Spleen (tissue), 13 donors: ENCODE measurements at places on chromosomes 6 and 20.

DNA sequence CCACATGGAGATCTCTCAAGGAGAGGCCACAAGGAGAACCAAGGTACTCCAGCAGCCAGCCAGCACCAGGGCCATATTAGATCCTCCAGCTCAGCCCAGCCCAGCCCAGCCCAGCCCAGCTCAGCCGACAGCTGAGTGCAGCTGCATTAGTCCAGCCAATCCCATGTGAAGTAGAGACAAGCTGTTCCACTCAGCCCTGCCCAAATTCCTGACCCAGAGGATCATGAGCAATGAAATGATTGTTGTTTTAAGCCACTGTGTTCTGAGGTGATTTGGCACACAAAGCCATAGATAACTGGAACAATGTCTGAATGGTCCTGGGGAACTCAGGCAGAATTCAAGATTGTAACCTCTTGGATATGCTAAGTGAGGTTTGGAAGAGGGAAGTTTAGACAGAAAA is 59.5 kb upstream of the BMP2 start:
- H3K27me3 ChIP-seq = no peaks in the 10 kb centered on the region
- no peaks in the 10 kb centered on the region for H3K4me1 ChIP-seq
- no peak overlapping the region for H3K27ac ChIP-seq
- H3K4me3 ChIP-seq = no peak overlapping the region
- DNase-seq = no peak
- H3K36me3 ChIP-seq = no peaks in the 10 kb centered on the region

DNA sequence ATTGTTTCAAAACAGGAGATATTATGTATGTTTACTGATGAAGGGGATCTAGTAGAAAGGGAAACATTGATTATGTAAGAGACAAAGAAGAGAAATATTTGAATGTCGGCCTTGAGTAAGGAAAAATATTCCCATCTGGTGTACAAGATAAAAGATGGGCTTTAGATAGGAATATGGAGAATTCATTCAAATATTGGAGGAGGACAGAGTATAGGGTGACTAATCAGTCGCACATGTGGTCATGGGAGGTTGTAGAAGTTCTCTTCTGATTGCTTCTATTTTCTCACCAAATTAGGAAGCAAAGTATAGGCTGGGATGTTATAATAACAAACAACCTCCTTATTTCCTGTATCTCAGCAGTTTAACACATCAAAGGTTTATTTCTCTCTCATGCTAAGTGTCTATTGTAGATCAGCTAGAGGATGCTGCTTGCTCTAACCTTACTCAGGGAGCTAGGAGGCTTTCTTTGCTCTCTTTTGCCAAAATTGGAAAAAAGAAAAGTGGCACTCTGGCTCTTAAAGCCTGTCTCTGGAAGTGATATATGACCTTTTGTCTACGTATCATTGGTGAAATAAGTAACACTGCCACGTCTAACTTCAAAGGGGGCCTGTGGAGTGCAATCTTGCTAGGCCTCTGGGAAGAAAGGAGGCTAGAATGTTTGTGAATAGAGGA is 1.2 kb upstream of the HDDC2 start:
- H3K27ac ChIP-seq = peak overlapping the region; percentile 88
- H3K36me3 ChIP-seq = no peaks in the 10 kb centered on the region
- peaks cover 37% of the 10 kb centered on the region for H3K4me1 ChIP-seq
- no peak overlapping the region for H3K4me3 ChIP-seq

GRCh38 chr6:89298680-89299465 is 16.2 kb downstream of the GABRR2 start:
- no peak overlapping the region for H3K4me3 ChIP-seq
- H3K4me1 ChIP-seq = peaks cover 7% of the 10 kb centered on the region
- DNase-seq = no peak
- no peaks in the 10 kb centered on the region for H3K27me3 ChIP-seq

DNA sequence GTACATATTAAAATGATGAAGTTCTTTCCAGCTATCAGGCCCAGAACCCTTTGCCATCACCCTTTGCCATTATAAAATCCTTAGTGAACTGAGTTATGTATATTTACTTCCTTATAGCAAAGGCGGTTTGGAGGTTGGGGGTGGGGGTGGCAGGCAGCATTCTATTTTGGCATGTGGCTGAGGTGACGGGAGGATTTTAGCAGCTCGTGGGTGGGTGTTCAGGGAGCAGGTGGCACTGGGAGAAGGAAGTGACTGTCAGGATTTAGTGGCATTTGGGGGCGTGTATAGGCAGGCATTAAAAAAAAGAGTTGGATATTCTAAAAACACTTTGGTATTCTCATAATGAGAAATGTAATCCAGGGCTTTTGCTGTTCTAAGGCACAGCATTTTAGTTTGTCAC is 150.7 kb downstream of the RIMS1 start:
- no peaks in the 10 kb centered on the region for H3K36me3 ChIP-seq
- H3K27me3 ChIP-seq = no peaks in the 10 kb centered on the region
- no peaks in the 10 kb centered on the region for H3K4me1 ChIP-seq
- DNase-seq = no peak
- H3K27ac ChIP-seq = no peak overlapping the region

- no peaks in the 10 kb centered on the region for H3K36me3 ChIP-seq
- no peak overlapping the region for H3K4me3 ChIP-seq
- H3K27ac ChIP-seq = peak overlapping the region; percentile 27
- peaks cover 71% of the 10 kb centered on the region for H3K4me1 ChIP-seq
- DNase-seq = no peak
Observed at GRCh38 chr20:36465109-36466080, 75.9 kb upstream of the MYL9 start.

- DNase-seq = no peak
- H3K36me3 ChIP-seq = no peaks in the 10 kb centered on the region
- peak overlapping the region; percentile 14 for H3K27ac ChIP-seq
- H3K4me3 ChIP-seq = no peak overlapping the region
Observed at GRCh38 chr6:157535340-157536222, 154.6 kb downstream of the ZDHHC14 start.

DNA sequence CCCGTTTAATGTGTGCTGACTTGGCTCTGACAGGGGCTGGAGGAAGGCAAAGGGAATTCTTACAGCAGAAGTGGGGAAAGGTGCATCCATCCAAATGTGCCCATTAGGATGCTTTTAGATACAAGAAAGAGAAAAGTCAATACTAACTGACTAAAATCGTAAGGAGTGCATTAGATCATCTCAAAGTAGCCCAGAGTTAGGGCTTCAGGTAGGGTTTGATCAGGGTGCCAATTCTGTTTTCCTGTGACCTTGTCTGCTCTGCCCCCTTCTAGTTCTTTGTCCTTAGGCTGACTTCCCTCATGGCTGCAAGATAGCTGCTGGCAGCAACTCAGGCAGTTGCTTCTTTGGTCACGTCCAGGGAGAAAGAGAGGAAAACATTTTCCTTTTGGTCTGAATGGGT is 240.8 kb downstream of the CDC5L start:
- H3K4me1 ChIP-seq = peaks cover 11% of the 10 kb centered on the region
- no peak overlapping the region for H3K4me3 ChIP-seq
- H3K27me3 ChIP-seq = peaks cover 17% of the 10 kb centered on the region

DNA sequence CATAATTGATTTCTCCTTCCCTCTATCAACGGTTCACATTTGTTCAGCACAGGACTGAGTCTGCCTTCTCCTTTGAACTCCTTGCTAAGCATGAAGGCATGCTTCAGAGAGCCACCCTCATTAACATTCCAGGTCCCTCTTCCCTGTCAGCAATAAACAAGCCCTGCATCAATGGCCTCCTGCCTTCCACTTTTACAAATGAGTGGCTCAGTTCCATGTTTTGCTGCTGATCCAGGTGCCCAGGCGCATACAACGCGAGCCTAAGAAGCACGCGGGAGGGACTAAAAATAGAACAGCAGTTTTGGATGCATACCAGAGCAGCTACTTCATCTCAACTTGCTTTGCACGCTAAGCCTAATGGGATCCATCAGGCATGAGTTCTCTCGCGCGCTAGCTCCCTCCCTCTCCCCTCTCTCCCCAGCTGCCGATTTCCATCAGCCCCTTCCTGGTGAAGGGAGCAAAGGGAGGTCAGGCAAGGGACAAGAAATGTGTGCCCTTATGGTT is 53.4 kb downstream of the TRAF3IP2 start:
- DNase-seq = no peak
- no peak overlapping the region for H3K27ac ChIP-seq
- no peaks in the 10 kb centered on the region for H3K27me3 ChIP-seq
- H3K36me3 ChIP-seq = no peaks in the 10 kb centered on the region
- H3K4me1 ChIP-seq = no peaks in the 10 kb centered on the region

DNA sequence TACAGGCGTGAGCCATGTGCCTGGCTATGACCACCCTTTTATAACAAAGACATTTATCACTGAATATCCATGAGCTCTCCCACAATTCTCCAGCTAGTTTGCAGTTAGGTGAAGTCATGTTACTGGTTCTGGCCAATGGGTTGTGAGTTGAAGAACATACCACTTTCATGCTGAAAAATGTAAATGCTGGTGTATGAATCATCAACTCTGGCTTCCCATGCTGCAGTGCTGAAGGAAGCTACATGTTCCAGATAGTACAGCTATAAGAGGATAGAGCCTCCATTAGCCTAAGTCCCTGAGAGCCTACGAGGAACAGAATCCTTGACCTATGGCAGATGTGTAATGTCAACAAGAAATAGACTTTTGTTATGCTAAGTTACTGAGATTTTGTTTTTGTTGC is 180.4 kb downstream of the BTBD9 start:
- no peaks in the 10 kb centered on the region for H3K36me3 ChIP-seq
- H3K27me3 ChIP-seq = no peaks in the 10 kb centered on the region
- H3K4me3 ChIP-seq = no peak overlapping the region
- no peaks in the 10 kb centered on the region for H3K4me1 ChIP-seq
- no peak overlapping the region for H3K27ac ChIP-seq
- DNase-seq = no peak

DNA sequence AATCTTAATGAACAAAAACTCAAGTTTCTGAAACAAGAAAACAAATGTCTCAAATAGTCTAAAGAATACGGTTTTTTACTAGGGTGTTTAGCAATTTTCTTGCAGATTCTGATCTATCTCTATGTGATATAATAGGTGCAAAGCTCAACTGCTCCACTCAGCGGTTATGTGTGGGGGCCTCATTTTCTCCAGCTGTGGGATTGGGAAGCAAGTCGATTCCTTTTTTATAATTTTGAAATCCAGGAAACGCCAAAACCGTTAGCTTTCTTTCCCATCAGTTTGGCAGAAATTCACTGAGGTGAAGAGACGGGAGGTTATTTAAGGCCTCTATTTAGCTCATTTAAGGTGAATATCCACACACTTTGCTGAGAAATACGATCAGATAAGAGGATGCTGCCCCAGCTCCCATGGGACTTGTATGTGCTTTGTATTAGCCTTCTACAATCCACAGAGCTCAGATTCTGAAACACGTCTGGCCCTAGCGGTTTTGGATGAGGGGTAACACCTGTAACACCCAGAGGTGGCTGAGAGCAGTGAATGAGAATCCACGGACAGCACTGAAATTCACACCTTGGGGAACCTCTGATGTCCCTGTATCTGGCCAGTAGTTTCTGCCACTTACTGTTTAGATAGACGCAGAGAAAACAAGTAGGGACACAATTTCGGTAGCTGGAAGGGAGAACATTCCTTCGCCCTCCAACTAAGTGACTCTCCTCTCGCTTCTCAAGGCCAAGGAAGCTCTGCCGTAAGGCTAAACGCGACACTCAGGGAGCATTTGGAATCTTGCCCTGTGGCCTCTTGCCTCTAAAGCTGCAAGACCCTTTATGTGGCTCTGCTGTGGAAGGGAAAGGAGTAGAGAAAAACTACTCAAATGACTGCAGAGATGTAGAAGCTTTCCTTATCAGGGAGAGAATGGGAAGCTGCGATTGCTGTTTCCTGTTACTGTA is 6.5 kb upstream of the BCAS4 start:
- DNase-seq = peak; percentile 35
- H3K27me3 ChIP-seq = no peaks in the 10 kb centered on the region
- no peak overlapping the region for H3K4me3 ChIP-seq
- H3K36me3 ChIP-seq = no peaks in the 10 kb centered on the region
- H3K4me1 ChIP-seq = no peaks in the 10 kb centered on the region
- H3K27ac ChIP-seq = peak overlapping the region; percentile 38

DNA sequence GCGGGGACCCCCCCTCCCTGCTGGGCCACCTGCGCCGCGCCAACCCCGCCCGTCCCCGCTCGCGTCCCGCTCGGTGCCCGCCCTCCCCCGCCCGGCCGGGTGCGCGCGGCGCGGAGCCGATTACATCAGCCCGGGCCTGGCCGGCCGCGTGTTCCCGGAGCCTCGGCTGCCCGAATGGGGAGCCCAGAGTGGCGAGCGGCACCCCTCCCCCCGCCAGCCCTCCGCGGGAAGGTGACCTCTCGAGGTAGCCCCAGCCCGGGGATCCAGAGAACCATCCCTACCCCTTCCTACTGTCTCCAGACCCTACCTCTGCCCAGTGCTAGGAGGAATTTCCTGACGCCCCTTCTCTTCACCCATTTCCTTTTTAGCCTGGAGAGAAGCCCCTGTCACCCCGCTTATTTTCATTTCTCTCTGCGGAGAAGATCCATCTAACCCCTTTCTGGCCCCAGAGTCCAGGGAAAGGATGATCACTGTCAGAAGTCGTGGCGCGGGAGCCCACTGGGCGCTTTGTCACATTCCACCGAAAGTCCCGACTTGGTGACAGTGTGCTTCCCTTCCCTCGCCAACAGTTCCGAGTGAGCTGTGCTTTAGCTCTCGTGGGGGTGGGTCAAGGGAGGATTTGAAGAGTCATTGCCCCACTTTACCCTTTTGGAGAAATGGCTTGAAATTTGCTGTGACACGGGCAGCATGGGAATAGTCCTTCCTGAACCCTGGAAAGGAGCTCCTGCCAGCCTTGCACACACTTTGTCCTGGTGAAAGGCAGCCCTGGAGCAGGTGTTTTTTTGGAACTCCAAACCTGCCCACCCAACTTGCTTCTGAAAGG is 2.1 kb downstream of the VEGFA start:
- H3K36me3 ChIP-seq = no peaks in the 10 kb centered on the region
- no peaks in the 10 kb centered on the region for H3K27me3 ChIP-seq
- H3K27ac ChIP-seq = peak overlapping the region; percentile 93
- peaks cover 85% of the 10 kb centered on the region for H3K4me1 ChIP-seq
- peak overlapping the region; percentile 81 for H3K4me3 ChIP-seq

- peaks cover 67% of the 10 kb centered on the region for H3K36me3 ChIP-seq
- DNase-seq = no peak
- no peaks in the 10 kb centered on the region for H3K27me3 ChIP-seq
- H3K4me1 ChIP-seq = peaks cover 20% of the 10 kb centered on the region
Observed at GRCh38 chr6:35295036-35295435, 2.6 kb upstream of the DEF6 start.

- H3K4me3 ChIP-seq = no peak overlapping the region
- no peaks in the 10 kb centered on the region for H3K27me3 ChIP-seq
- no peak for DNase-seq
- no peak overlapping the region for H3K27ac ChIP-seq
- no peaks in the 10 kb centered on the region for H3K36me3 ChIP-seq
Observed at GRCh38 chr6:89216411-89216810, 747 bp downstream of the GABRR1 start.

GRCh38 chr20:41017448-41018042 is 11.1 kb upstream of the TOP1 start:
- DNase-seq = no peak
- H3K4me3 ChIP-seq = no peak overlapping the region
- no peaks in the 10 kb centered on the region for H3K36me3 ChIP-seq

DNA sequence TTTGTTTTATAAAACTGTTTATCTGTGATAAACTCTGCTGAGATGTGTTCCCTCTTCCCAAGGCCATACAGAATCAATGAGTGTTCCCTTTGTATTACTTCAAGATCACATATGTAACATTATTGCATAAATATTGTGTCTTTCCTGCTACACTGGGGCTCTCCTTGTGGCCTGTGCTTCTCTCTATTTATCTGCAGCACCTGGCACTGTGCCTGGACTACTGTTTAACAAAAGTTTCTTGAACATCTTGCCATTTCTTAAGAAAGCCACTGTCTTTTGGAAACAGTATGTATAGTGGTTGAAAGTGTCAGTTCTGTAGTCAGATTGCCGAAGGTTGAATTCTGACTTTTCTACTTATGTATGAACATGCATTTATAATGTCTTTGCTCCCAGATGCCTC is 169.0 kb upstream of the SCGN start:
- H3K4me1 ChIP-seq = no peaks in the 10 kb centered on the region
- no peaks in the 10 kb centered on the region for H3K27me3 ChIP-seq
- H3K36me3 ChIP-seq = no peaks in the 10 kb centered on the region
- H3K4me3 ChIP-seq = no peak overlapping the region
- H3K27ac ChIP-seq = no peak overlapping the region
